ENCODE measurements at places on chromosomes 11 and 22.

DNA sequence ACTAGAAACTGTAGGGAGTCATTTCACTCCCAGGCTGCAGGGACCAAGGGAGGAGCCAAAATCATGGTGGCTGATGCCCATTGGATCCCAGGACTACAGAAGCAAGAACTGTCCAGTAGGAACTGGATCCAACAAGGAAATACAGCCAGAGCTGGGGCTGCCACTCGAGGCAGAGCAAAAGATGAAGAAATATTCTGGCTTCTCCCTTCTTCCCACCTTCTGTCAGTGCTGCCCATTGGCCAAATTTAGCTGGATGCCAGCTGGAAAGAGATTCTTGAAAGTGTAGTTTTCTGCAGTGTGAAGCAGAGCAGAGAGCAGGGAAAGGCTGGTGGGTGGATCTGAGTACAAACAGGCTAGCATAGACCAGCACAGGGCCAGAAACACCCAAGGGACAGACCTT lies 45.6 kb downstream of the COMMD9 start:
- DNase-seq, result no peak

DNA sequence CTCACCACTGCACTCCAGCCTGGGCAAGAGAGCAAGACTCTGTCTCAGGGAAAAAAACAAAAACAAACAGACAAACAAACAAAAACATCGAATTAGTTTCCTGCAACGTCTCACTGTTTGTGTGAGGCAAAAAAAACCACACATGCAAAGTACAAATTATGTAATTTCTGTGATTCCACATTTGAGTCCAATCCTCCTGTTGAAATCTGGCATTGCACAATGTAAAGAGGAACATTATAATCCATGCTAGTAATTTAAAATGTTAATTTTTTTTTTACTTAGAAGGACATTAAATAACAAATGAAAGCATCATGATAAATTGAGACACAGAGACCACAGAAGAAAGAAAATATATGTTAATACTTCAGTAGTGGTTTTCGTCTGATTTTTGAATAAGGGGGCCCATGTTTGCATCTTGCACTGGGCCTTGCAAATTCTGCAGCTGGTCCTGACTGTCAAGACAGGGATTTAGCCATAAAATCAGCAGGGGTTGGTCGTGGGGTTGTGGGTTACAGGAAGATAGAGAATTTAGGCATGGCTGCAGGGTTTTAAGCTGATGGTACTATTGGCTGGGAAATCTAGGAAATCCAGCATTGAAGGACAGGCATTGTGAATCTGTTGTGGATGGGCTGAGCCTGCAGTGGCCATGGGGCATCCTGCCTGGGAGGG lies 102.6 kb upstream of the ALDH3B2 start:
- peak; percentile 39 for DNase-seq

- peak; percentile 50 for DNase-seq
Measured at GRCh38 chr22:19291218-19291579, 320 bp downstream of the CLTCL1 start.

DNA sequence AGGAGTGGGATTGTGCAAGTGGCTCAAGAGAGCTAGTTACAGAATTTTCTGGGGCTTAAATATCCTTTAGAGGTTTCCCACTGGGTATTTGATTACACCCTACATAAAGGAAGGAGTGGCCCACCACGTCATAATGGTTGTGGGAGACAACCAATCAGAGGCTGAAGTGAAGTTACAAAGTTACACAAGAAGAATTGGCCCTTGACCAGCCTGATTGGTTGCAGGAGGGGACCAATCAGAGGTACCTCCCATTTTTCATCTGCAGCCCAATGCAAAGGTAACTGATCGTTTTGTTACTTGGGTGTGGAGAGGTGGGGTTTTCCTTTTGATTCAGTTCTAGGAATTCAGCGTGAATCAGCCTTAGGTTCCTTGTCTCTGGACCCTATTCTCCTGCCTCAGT lies 430.5 kb upstream of the FAT3 start:
- no peak for DNase-seq

- DNase-seq, result peak; percentile 91
Measured at GRCh38 chr11:57311109-57311936, 13.4 kb downstream of the TNKS1BP1 start.

DNA sequence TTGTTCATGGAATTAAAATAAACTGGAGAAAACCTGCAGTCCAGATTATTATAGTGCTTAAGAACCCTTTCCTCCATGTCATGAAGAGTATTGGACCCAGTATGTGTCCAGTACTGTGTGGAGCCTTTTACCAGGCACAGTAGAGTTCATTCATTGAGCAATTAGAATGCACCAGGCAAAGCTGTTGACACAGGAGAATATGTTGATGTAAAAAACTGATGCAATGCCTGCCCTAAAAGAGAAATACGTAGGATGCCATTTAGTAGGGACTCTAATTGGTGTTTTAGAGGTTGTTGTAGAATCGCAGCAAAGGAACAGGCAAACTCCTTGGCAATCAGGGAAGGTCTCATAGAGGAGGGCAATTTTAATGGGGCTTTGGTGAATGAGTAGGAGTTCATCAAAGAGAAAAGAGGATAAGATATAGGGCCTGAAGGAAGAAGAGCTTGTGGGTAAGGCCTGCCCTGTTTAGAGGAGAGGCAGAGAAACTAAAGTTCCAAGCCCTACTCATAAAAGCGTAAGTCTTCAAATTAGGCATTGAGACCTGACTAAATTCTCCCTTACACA lies 126.4 kb downstream of the SEZ6L start:
- DNase-seq, result no peak

DNA sequence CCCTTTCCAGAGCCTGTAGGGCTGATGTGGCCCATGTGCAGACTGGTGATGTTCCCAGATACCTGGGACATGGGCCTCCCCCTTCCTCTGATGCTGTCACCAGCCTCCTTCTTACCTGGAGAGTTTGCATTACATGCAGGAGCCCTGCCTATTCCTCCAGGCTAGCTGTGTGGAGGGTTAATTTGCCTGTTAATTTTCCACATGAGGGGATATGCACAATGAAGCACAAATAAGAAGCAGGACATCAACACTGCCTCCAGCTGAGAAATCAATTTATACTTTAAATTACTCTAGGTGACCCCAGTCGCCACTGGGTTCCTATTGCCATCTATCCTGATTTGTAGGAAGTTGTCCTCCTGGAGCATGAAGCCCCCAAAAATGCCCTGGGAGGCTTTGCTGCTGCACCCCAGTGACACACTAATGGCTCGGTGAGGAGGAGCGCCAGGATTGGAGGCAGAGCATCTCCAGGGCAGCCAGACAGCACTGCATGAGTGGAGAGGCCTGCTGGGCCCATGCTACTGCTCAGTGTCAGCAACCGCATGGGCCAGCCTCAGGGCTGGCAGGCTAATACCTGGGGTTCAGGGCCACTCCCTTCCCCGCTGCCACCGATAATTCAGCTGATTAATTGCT lies 101.6 kb upstream of the USP47 start:
- no peak for DNase-seq

DNA sequence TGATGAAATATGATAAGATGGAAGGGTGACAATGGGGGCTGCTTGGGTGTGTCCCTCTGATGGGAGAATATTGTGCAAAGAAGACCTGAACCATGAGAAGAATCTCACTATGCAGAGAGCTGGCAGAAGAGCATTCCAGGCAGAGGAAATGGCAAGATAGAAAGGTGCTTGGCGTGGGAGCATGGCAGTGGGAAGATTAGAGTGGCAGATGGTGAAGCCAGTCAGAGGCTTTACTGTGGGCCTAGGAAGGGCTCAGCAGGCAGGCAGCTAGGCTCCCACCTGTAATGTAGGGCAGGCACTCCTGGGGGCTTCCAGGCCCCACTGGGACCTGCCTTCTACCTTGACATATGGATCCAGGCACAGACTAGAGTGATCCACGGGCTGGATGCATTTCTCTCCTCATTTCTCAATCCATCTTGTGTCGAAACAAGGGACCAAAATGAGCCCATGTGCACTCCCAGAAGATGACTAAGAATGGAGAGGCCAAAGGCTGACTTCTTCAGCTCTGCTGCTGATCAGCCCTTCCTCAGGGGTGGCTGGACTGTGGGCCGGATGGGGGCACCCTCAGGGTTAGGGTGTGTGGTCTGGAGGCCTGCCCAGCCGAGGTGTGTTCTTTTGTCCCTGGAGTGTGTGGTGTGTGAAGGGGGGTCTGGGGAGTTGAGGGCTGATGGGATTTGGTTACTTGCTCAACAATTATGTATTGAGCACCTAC lies 88.3 kb downstream of the TSPAN18 start:
- no peak for DNase-seq

DNA sequence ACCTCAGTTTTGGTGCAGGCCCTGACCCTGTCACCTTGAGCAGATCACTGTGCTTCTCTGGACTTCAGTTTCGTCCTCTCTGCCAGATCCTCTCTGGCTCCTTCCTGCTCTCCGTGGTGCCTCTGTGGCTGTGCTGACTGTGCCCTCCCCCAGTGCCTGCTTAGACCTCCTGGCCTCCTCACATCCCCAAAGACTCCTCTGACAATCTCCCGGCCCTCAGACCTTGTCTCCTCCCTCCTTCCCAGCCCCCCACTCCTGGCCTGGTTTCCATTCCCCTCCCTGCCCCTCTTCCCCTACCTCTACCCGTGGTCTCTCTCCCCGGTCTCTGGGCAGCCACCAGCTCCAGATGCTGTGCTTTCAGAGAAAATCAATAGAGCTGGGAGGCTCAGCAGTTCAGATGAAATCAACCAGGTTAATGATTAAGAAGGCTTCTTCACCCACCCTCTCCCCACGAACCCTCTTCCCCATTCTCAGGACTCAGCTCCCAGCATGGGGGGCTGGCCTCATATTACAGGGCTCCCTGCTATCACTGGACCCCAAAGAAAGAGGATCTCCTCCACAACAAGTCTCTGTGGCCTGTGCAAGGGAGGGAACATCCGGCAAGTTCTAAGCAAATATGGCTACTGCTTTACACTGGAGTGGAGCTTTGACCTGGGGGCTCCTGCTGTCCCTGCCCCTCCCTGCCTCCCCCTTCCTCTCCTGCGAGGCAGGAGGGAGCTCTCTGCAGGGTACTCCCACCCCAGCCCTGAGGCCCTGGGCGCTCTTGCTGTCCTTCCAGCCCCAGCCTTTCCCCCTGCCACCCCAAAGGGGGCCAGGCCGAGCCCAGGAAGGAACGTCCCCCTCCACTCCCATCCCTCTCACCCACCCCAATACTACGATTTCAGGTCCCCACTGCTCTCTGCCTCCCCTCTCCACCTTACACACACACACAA lies 8.5 kb downstream of the BACE1-AS start:
- no peak for DNase-seq

DNA sequence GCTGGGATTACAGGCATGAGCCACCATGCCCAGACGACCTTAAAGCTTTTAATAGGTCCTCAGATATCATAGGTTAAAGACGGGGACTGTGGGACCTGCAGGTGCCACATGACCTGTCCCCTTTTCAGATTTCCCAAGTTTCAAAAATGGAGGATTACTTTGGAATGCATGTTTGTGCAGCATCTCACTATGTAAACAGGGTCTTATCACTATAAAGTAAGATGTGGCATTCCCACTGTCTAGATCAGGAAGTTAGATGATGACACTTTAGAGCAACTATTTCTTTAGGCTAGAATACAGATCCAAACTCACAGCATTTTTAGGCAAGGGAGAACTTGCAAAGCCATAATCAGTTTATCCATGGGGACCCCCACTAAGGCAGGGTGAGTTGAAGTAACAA lies 92.8 kb downstream of the USP35 start:
- DNase-seq, result no peak

DNA sequence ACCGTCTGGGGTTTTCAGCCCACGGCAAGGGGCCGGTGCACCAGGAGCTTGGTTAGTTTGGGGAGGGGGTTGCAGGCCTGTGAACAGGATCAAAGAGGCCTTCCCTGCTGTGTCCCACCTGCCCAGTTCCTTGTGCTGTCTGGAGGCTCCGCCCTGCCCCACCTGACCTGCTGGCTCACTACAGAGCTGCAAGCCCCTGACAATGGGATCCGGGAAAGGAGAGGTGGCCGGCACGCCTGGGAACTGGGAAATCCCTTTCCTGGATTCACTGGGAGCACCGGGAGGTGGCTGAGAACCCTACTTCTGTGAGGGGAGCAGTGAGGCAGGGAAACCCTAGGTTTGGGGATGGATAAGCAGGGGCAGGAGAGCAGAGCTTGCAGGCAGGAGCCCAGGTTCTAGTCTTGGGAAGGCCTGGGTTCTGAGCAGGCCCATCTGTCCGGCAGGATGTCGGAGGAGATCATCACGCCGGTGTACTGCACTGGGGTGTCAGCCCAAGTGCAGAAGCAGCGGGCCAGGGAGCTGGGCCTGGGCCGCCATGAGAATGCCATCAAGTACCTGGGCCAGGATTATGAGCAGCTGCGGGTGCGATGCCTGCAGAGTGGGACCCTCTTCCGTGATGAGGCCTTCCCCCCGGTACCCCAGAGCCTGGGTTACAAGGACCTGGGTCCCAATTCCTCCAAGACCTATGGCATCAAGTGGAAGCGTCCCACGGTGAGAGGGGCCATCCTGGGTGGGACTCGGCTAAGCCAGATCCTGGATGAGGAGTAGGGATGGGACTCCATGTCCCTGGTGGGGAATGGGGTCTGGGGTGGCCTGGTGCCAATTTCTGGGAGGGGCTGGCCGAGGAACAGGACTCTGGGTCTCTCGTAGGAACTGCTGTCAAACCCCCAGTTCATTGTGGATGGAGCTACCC lies 786 bp downstream of the CAPN1 start:
- peak; percentile 43 for DNase-seq

DNA sequence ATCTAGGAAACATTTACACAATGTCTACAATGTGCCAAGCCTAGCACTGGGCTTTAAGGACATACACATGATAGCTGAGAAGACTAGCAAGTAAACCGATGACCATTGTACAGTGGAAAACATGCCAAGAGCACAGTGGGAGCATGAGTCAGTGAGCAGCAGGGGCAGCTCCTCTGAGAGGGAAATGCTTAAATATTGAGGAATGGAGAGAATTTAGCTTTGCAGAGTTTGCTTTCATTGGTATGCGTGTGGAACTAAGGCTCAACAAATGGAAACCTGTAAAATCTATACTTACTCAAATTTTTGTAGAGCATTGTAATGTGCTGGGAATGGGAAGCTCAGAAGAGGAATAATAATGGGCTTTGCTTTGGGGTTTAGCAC lies 282.3 kb downstream of the ST3GAL4 start:
- DNase-seq, result no peak

DNA sequence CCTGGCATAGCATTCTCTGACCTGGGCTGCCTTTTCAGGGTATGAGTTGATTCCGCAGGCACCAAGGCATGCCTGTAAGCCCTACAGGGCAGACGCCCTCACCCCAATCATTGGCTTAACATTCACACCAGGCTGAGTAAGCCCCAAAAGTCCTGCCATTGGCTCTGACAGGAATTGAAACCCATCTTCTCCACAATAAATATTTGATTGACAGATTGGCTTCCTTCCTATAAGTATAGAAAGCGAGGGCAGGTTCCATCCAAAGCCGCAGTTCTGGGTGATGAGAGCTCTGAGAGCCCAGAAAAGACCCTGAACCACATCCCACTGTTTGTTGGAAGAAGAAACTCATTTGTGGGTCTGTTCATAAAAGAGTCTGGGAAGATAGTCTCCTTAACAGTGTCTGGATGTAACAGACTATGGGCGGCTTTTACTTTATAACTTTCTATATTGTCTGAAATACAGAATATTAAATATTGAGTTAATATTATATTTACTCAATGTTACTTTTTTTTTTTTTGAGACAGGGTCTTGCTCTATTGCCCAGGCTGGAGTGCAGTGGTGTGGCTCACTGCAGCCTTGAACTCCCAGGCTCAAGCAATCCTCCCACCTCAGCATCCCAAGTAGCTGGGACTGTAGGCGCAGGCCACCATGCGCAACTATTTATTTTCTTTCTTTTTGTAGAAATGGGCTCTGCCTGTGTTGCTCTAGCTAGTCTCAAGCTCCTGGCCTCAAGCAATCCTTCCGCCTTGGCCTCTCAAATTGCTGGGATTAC lies 46.8 kb downstream of the FAM83F start:
- DNase-seq, result no peak

- DNase-seq, result no peak
Measured at GRCh38 chr11:60781286-60781980, 3.7 kb upstream of the MS4A10 start.
